Suprapubic skin (tissue), 4 donors: ENCODE measurements at places on chromosomes 16 and 17. TPM values are rescaled to one million over a fixed set of nuclear protein-coding genes. Genes with fewer than 3 reads are reported as not detected.
A peak's percentile ranks its signal among the peaks of the same experiment; 100 is the strongest.

- DNase-seq = no peak
Measured at GRCh38 chr16:81123092-81123852, 27.1 kb upstream of the GCSH start.

GRCh38 chr16:11389083-11389482 is 43.8 kb downstream of the RMI2 start:
- no peak for DNase-seq

DNA sequence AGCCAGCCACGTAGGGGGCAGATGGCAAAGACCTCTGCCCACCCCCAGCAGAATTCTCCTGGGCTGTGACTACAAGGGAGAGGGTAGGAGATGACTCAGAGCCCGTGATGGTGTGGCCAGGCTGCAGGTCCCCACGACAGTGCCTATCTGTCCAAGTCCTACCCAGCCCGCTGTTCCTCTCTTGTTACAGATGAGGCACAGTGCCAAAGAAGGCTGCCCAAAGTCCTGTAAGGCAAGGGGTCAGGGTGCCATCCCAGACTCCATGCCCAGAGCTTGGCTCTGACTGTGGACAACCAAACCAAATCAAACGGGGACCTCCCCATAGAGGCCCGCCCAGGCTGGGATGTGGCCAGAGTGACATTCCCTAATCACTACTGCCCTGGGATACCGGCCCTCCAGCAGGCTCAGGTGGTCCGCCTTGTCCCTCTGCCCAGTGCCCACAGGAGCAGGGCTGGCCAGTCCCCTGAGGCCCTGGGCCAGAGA is 12.6 kb upstream of the BCAR1 start:
- peak; percentile 77 for DNase-seq

DNA sequence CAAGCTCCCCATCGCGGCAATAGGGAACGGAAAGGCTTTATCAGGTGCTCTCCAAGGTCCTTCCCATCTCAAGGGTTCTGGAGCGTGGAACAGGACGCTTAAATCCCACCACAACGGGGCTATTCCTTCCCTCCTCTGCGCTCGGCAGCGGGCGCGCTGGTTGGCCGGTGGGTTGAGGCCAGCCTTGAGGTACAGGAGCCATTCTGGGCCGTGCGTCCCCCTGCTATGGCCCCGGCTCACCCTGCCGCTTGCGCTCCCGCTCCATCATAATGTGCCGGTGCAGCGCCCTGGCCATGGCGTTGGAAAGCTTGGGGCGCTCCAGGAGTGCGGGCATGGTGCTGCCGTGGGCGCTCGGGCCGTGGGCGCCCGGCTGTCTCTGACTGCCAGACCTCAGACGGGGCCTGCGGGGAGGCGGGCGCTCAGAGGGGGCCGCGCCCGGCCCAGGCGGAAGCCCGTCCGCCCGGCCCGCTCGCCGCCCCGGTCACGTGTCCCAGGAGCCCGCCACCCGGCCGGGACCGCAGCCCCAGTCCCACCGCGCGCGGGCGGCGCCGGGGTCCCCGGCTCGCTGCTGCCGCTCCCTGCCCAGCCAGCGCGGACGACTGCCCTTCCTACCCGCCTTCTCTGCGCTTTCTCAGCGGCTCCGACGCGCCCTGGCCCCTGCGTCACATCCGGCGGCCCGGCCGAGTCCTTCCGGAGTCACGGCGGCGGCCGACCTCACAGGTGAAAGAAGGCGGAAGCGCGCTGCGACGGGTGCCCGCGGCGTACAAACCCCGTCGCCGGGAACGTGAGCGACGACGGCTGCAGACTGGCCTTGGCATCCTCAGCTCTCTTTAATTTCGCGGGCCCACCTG is at the start of gene GPS2:
GPS2 (minus strand) TSS at position 642 of the 851 bp plus-strand sequence; CDS start at position 334, 308 bp downstream.
- peak; percentile 96 for DNase-seq

The NUPR1 gene
- total RNA-seq = 49.0 TPM

- DNase-seq = no peak
Measured at GRCh38 chr17:38341035-38341721, 2.6 kb downstream of the GPR179 start.

DNA sequence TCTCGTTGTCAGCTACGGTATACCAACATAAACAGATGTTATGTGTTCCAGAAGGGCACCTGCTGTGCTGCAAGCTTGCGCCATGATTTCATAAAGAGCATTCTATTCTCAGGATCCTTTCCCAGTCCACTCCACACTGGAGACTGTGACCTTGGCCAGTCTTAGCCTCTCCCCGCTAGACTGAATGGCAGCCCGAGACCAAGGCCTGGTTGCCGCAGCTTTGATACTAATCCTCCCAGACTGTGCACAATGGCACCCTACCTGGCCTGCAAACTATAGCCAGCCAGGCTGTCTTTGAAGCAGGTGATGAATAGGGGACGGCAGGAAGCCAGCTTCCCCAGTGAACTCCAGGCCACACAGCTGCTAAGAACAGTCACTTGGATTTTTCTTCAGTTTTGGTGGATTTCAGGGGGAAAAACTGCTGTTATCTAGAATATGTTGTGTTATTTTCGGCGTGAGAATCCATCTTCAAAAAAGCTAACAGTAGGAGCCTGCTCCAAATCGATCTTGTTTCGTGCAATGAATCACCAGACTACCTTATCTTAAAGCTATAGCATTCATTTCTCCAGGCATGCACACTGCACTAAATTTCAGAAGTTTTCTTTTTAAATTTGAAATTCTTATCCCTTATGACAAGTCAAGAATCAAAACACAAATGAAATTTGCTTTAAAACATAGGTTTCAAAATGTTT is 289.0 kb downstream of the CEP112 start:
- DNase-seq = no peak

The FOXC2 gene
- not detected for total RNA-seq
